ENCODE measurements at places on chromosomes 6 and 20. TPM values are rescaled to one million over a fixed set of nuclear protein-coding genes. Genes with fewer than 3 reads are reported as not detected.
A peak's percentile ranks its signal among the peaks of the same experiment; 100 is the strongest.

DNA sequence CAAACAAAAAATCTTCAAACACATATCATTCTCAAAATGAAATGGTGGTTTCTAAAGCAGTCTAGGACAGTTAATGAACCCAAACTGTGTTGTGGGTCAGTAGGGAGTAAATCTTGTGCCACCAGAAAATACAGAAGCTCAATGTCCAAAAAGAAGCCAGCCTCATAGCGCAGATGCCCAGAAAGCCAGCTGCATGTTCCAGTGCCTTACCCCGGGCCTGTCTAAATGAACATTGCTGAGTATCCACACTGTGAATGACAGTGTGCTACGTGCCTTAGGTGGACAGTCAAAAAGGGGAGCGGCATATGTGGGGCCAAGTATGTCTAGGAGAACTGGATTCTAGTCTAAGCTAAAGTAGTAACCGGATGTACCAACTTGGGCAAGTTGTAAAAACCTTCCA, 10.9 kb downstream of the FYN start:
- H3K4me3 ChIP-seq, result no peak overlapping the region
- no peaks in the 10 kb centered on the region for H3K27me3 ChIP-seq
- H3K27ac ChIP-seq, result no peak overlapping the region
- no peak for DNase-seq
- H3K36me3 ChIP-seq, result peaks cover 3% of the 10 kb centered on the region

- no peaks in the 10 kb centered on the region for H3K4me1 ChIP-seq
- H3K27ac ChIP-seq, result no peak overlapping the region
- DNase-seq, result no peak
- H3K36me3 ChIP-seq, result no peaks in the 10 kb centered on the region
- no peak overlapping the region for H3K4me3 ChIP-seq
Observed at GRCh38 chr6:161424421-161424820, 150.6 kb upstream of the AGPAT4 start.

CRISP2 gene
- not detected for total RNA-seq

- no peaks in the 10 kb centered on the region for H3K36me3 ChIP-seq
- DNase-seq, result no peak
- no peaks in the 10 kb centered on the region for H3K27me3 ChIP-seq
- peak overlapping the region; percentile 78 for H3K4me3 ChIP-seq
- H3K27ac ChIP-seq, result peak overlapping the region; percentile 67
- H3K4me1 ChIP-seq, result peaks cover 9% of the 10 kb centered on the region
Observed at GRCh38 chr6:75283907-75284631, 523 bp downstream of the TMEM30A start.

BANF2 gene
- total RNA-seq, result not detected

C6orf132 gene
- not detected for total RNA-seq

- DNase-seq, result no peak
- no peak overlapping the region for H3K4me3 ChIP-seq
- no peaks in the 10 kb centered on the region for H3K36me3 ChIP-seq
- no peaks in the 10 kb centered on the region for H3K4me1 ChIP-seq
Observed at GRCh38 chr6:20610636-20611370, 76.5 kb downstream of the CDKAL1 start.

DNA sequence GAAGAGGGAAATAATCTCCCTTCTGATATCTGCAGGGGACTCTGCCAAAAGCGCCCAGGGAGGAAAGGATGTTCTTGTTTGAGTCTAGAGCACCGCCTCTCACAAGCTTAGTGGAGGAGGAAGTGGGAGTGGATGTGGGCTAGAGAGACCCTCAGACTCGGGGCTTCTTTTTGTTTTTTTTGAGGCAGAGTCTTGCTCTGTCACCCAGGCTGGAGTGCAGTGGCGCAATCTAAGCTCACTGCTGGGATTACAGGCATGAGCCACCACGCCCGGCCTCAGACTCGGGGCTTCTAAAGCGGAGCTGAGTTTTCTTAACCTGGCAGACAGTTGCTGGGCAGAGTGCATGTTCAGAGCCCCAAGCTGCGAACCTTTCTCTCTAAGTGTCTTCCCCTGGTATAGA, 310.8 kb downstream of the BMP7 start:
- DNase-seq, result no peak
- H3K27ac ChIP-seq, result no peak overlapping the region
- no peak overlapping the region for H3K4me3 ChIP-seq
- no peaks in the 10 kb centered on the region for H3K4me1 ChIP-seq

HLA-DRB1 gene
- total RNA-seq, result 31.3 TPM

Data from CD4-positive, alpha-beta T cell (primary cell).